Activated naive CD4-positive, alpha-beta T cell (primary cell): ENCODE measurements at places on chromosomes 7 and 10.

DNA sequence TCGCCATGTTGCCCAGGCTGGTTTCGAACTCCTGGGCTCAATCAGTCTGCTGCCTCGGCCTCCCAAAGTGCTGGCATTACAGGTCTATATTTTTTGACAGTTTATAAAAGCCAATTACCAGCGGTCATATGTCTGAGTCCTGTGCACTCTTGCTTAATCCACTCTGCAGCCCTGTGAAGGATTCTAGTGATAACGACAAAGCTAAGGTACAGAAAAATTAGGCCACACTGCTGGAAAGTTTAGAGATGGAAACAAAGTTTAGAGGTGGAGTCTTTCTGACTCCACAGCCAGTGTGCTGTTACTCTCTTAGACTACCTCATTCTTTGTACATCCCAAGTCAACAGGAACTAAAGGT lies 707 bp downstream of the PTER start:
- DNase-seq = no peak

DNA sequence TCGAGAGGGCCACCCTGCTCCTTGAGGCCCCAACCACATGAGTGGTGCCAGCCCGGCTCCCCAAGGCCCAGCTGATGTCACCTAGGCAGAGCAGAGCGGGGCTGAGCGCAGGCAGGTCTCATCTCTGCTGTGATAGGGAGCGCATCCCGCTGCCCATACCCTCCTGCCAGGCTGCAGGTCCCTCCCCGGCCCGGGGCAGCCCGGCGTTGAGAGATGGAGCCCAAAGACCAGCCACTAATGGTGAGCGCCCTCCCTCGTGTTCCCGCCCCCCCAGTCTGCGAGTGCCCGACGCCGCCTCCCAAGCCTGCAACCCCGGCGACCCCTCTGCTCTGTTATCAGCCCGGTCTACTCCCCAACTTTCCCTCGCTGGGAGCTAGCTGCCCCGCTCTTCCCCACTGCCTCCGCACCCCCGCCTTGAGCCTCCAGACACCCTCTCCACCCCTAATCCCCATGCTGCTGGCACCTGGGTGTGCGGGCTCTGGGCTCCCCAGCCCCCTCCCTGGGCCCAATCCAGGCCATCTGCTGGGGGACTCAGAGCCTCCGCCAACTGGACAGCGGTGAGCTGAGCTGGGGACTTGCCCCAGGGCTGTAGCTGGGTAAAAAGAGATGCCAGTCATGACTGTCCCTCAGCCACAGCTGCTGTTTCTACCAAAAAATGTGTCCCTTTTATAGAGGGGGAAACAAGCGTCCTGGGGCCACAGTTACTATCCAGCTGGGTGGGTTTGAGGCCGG lies 19.7 kb upstream of the CHST12 start:
- DNase-seq = no peak

DNA sequence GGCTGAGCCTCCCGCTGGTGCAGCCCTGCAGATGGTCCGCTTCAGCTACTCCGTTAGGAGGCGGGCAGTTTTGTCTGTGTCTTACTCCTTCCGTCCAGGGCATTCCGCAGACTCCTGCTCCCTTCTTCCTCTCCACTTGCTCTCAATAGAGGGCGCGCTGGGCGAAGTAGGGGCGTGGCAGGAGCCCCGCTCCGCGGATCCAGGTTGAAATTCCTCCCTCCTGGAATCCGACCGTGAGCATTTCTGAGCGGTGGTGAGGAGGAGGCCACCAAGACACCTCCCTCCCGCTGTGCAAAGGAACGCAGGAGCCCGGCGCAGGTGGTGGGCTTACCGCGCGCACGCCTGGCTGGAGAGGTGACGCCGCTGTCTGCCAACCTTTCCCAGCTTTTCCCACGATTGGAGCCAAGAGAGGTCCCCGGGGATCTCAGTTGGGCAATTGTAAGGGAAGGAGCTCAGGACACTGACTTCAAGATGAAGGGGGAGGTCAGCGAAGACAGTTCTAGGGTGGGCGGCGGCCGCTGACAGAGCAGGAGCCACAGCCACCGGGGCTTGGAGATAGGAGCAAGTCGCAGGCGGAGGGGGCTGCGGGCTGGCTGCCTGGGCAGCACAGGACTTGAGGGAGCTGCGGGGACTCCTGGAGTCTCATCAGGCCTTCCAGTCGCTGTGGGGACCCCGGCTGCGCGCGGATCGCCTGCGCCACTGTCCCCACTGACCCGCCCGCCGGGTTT lies 1011.3 kb downstream of the XPNPEP1 start:
- DNase-seq = no peak

DNA sequence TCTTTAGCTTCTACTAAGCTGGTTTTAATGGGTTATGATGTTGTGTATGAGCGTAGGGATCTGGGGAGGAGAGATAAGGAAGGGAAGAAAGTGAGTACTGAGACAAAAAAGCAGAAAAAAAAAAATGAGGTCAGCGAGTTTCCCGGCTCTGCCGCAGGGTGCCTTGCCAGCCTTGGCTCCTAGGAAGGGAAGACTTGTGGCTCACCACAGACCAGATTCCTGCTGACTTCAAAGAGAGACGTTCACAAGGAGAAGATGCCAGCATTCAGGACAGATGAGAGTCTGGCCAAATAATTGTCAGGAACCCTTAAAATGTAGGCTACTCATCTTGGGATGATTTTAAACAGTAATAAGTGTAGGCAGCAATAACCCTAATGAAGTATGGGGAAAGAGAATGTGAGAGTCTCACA lies 11.4 kb upstream of the FAS start:
- no peak for DNase-seq

GRCh38 chr10:112559349-112559748 lies 112.3 kb downstream of the VTI1A start:
- DNase-seq = no peak

DNA sequence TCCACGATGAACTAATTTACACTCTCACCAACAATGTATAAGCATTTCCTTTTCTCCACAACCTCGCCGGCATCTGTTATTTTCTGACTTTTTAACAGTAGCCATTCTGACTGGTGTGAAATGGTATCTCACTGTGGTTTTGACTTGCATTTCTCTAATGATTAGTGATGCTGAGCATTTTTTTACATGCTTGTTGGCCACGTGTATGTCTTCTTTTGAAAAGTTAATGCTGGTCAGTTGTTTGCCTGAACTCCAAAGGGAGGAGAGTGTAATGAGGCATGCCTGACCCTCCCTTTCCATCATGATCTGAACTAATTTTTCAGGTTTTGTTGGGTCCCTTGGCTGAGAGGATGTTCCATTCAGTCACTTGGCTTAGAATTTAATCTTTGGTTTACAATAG lies 50.7 kb upstream of the SVIL start:
- no peak for DNase-seq

DNA sequence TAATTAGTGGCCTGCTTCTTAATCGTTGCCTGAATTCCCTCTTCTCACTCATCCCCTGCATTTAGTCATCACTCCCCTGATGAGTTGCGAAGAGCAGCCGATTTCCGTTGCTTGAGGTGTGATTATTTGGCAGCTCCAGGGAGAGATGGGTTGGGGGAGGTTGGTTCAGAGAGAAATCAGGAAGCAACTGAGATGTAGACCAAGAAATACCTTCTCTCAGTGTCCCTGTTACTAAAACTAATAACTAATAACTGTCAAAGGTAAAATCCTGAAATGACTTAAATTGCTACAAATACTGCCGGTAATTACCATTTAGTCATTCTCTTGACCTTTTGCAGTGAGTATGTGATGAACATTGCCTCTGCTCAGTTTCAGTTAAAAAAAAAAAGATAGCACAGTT lies 76.9 kb downstream of the ELMO1 start:
- no peak for DNase-seq

GRCh38 chr10:1251769-1252168 lies 195.6 kb downstream of the WDR37 start:
- no peak for DNase-seq

DNA sequence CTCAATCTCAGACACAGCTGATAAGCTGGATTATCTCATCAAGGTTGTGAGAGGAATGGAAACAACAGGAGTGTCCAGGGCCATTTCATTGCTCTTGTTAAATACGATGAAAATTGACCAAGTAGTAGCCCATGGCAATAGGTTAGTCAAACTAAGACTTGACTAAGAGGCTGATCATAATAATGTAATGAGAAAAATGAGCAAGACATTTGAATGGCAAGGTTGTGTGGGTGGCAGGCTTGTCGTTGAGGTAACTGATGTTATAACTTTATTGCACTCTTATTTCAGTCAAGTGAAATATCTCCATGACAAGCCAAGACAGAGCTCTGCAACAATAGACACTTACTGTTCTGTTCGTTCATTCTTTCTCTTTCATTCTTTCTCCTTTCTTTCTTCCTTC lies 532.0 kb downstream of the GATA3 start:
- no peak for DNase-seq

- DNase-seq = no peak
Observed at GRCh38 chr7:32447218-32447617, 43.0 kb downstream of the LSM5 start.

DNA sequence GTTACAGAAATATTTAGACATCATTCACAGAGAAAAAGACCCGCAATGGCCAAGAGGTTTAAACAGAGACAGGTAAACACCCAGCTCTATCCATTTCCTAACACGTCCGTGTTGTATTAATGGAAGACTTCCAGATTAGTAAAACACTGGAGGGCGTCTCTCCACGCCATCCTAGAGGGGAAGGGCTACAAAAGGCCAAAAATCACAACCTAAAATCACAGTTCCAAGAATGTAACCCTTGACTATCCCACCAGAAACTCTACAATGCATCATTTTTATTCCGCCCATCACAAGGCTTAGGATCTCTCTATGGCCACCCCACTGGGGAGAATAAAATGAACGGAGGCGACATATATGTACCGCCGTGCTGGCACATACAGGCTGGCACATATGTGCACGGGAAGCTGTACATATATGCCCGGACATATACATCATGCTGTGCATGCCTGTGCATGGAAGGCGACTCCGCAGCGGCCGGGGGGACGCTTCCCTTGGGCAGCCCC lies 734 bp downstream of the PCLO start:
- no peak for DNase-seq

DNA sequence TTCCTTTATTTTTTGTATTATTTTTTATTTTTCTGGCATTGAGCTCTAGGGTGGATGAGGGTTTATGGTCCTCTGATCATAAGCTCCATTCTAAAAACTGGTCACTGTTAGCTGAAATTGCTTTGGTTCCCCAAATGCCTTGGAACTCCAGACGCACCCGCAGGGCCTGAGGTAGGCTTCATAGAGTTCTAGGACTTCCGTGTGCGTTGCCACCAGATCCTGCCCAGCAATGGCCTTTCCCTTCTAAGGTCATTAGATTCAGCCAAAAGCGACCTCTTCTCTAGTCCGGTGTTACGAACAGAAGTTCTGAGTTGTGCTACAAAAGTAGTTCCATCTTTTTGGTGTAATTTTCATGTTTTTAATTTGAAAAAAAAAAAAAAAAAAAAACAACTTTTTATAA lies 64.4 kb downstream of the KLHDC10 start:
- DNase-seq = no peak

DNA sequence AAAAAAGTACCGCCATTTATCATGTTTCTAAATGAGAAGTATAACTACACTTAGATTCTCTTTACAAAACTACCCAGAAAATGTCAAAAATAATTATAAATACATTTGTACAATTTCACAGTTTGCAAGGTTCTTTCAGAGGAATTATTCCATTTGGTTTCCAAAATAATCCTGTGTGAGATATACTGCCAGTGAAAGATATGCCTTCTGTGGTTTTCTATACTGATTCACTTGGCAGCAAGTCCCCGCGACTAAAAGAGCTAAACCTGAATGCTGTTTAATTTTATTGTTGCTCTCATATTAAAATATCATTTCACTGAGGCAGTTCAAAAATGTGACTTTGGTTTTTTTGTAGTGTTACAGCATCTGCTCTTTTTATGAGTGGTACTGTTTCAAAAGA lies 364.9 kb upstream of the PLXDC2 start:
- DNase-seq = no peak

DNA sequence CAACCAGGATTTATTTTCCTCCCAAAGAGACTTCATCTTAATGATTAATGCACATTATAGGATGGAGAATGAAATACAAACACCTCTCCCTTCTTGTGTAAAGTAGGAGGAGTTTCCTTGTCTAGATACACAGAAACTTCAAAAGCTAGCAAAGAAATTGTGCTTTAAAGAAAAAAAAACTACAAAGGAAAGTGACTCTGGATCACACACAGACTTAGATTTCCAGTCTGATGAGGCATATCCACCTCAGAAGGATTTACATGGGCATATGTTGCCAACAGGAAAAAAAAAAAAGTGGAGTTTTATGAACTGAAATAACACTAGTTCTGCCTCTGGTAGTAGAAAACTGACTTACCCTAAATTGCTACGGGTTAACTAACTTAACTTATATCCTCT lies 449.6 kb downstream of the KCNMA1 start:
- no peak for DNase-seq

DNA sequence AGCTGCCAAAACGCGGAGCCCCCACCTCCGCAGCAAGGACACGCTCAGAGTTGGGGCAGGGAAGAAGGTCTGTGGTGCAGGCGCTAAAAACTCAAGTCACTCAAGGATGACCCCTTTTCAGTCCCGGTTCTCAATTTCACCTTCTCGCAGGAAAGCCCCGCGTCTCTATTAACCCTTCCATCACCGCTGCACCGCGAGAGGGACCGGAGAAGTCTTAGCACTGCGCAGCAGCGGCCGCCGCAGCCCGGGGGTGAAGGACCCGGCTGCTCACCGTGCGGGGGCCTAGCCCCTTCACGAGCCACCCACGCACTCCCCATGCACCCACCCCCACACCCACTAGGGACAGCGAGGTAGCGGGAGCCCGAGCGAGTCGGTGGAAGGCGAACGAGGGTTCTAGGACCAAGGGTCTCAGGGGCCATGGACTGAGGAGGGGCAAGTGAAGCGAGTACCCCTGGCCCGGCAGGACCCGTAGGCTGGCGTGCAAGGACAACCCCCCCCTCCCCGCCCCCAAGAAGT lies 162.9 kb downstream of the SH3PXD2A start:
- DNase-seq = no peak

DNA sequence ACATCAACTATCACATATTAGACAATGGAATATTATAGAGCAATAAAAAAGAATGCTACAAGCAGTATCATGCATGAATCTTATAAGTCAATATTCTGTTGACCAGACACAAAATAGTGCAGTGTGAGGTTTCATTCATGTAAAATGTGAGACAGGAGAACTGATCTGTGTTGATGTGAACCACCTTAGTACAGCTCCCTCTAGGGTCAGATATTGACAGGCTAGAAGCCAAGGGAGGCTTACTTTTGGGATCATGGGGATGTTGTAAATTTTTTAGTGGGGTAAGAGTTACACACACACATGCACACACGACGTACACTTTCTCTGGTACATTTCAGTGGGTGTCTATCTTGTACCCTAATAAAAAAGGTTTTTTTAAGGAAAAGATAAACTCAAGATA lies 231.6 kb upstream of the FOXK1 start:
- no peak for DNase-seq

- no peak for DNase-seq
Observed at GRCh38 chr7:34463830-34464229, 194.2 kb upstream of the NPSR1 start.

DNA sequence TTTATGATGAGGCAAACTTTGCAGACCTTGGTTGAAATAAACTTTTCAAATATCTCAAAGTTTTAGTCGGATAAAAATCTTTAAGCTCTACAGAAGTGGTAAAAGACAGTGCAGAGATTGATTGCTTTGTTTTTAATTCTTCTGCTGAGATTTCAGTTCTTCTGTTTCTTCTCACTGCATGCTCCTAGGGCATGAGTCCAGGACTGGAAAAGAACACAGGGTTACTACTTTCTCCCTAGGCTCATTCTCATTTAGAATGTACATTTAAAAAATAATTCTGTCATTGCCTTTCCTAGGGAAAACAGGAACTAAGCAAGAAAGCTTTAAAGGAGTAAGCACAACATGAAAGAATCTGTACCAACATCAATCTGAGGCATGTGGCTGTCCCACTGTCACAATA lies 256.7 kb upstream of the DGKB start:
- no peak for DNase-seq

GRCh38 chr10:124417895-124418725 lies 613 bp downstream of the OAT start:
- DNase-seq = peak; percentile 6
